Left lung (tissue), 14 donors: ENCODE measurements at places on chromosomes 5 and 9. TPM values are rescaled to one million over a fixed set of nuclear protein-coding genes. Genes with fewer than 3 reads are reported as not detected.
A peak's percentile ranks its signal among the peaks of the same experiment; 100 is the strongest.

- no peaks in the 10 kb centered on the region for H3K27me3 ChIP-seq
- H3K27ac ChIP-seq, result no peak overlapping the region
- no peak for DNase-seq
These were observed 32.8 kb downstream of the ANGPTL2 start for GRCh38 chr9:127089631-127090081.

- peak overlapping the region; percentile 54 for H3K4me3 ChIP-seq
- H3K4me1 ChIP-seq, result peaks cover 18% of the 10 kb centered on the region
- no peaks in the 10 kb centered on the region for H3K27me3 ChIP-seq
- H3K36me3 ChIP-seq, result no peaks in the 10 kb centered on the region
- DNase-seq, result peak; percentile 76
These were observed 777 bp downstream of the GPSM1 start for GRCh38 chr9:136328011-136328621.

DNA sequence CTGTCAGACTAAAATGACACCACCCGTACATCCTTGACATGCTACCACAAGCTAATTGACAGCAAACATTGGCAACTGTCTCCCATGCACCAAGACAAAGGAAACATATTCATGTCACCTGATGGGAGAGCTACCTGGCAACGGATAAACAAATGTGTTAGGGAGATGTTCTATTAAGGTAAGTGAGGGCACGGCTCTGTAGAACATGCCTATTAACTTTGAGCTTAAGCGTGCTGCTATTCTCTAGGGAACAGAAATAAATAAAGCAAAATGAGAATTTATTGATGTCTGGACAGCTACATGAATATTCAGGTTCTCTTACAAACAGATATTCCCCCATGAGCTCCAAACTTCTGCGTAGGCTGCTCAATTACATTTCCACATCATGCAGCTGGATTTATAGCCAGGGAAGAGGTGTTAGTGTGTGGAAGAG is 361.4 kb upstream of the RFX3 start:
- H3K27me3 ChIP-seq, result no peaks in the 10 kb centered on the region
- no peaks in the 10 kb centered on the region for H3K36me3 ChIP-seq
- no peaks in the 10 kb centered on the region for H3K4me1 ChIP-seq
- no peak for DNase-seq
- no peak overlapping the region for H3K4me3 ChIP-seq

- peaks cover 7% of the 10 kb centered on the region for H3K4me1 ChIP-seq
- H3K27me3 ChIP-seq, result no peaks in the 10 kb centered on the region
- H3K36me3 ChIP-seq, result no peaks in the 10 kb centered on the region
- H3K4me3 ChIP-seq, result no peak overlapping the region
These were observed 69.5 kb upstream of the GARNL3 start for GRCh38 chr9:127194881-127195713.

DNA sequence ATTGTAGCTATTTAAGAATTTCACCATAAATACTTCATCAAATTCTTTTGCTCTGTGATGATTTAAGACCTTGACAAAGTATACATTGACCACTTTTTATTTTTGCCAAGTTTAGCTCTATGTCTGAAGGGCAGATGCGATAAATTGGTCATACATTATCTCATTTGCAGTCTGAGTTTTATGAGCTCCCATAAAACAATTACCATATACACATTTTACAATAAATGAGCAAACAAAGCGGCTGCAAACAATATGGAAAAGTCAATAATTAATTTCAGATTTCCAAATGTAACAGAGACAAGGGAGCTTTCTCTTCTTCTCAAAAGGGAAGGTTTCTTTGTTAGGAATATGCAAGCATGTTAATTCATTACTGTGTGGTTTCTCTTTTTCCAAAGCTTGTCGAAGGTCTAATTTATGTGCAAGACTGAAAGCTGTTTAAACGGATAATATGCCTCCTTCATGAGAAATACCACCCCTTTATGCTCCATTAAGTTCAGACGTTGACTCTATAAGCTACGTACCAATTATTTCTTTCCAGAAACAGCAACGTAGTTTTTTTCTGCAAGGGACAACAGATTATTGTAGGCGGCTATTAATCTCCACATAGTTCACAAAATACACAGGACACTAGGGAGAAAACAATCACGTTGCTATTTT is 7.0 kb upstream of the IZUMO3 start:
- no peak overlapping the region for H3K27ac ChIP-seq
- no peak for DNase-seq
- H3K4me1 ChIP-seq, result no peaks in the 10 kb centered on the region
- no peaks in the 10 kb centered on the region for H3K27me3 ChIP-seq

Gene FOXD4L4
- not detected for total RNA-seq

DNA sequence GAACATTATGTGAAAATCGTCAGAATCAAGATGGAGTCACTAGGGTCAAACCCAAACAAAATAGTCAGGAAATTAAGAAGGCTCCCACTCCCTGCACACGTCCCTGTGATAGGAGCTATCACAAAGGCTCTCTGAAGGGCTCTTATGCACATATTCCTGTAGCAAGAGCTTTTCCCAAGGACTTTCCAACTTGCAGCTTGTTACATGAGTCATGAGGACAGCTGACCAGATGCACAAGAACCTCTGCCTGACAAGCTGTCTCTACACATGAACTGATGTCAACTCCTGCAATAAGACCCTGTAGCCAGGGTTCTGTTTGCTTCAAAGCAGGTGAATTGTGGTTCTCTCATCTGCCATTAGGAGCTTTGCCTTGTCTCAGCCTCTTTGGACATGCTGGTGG is 122.4 kb downstream of the OLFM1 start:
- H3K4me3 ChIP-seq, result no peak overlapping the region
- H3K27ac ChIP-seq, result no peak overlapping the region
- no peaks in the 10 kb centered on the region for H3K36me3 ChIP-seq
- no peaks in the 10 kb centered on the region for H3K27me3 ChIP-seq

DNA sequence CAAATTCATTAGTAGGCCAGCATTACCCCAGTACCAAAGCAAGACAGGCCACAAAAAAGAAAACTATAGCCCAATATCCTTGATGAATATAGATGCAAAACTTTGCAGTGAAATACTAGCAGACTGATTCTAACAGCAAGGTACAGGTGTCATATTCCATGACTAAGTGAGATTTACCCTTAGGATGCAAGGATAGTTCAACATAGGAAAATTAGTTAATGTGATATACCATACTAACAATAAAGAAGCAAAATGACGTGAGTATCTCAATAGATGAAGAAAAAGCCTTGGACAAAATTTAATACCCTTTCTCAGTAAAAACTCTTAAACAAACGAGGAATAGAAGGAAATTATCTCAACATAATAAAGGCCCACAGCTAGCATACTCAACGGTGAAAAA is 13.3 kb downstream of the ZNF131 start:
- H3K4me3 ChIP-seq, result no peak overlapping the region
- no peaks in the 10 kb centered on the region for H3K27me3 ChIP-seq
- peaks cover 5% of the 10 kb centered on the region for H3K4me1 ChIP-seq
- H3K27ac ChIP-seq, result no peak overlapping the region
- no peaks in the 10 kb centered on the region for H3K36me3 ChIP-seq

- H3K27ac ChIP-seq, result no peak overlapping the region
- no peak overlapping the region for H3K4me3 ChIP-seq
- no peaks in the 10 kb centered on the region for H3K4me1 ChIP-seq
- H3K36me3 ChIP-seq, result no peaks in the 10 kb centered on the region
These were observed 146.6 kb downstream of the SLC24A2 start for GRCh38 chr9:19642256-19642655.

- H3K27me3 ChIP-seq, result no peaks in the 10 kb centered on the region
- DNase-seq, result no peak
- H3K4me1 ChIP-seq, result no peaks in the 10 kb centered on the region
- peak overlapping the region; percentile 80 for H3K27ac ChIP-seq
- no peak overlapping the region for H3K4me3 ChIP-seq
- H3K36me3 ChIP-seq, result no peaks in the 10 kb centered on the region
These were observed 410.8 kb upstream of the MEF2C start for GRCh38 chr5:89293810-89294209.

DNA sequence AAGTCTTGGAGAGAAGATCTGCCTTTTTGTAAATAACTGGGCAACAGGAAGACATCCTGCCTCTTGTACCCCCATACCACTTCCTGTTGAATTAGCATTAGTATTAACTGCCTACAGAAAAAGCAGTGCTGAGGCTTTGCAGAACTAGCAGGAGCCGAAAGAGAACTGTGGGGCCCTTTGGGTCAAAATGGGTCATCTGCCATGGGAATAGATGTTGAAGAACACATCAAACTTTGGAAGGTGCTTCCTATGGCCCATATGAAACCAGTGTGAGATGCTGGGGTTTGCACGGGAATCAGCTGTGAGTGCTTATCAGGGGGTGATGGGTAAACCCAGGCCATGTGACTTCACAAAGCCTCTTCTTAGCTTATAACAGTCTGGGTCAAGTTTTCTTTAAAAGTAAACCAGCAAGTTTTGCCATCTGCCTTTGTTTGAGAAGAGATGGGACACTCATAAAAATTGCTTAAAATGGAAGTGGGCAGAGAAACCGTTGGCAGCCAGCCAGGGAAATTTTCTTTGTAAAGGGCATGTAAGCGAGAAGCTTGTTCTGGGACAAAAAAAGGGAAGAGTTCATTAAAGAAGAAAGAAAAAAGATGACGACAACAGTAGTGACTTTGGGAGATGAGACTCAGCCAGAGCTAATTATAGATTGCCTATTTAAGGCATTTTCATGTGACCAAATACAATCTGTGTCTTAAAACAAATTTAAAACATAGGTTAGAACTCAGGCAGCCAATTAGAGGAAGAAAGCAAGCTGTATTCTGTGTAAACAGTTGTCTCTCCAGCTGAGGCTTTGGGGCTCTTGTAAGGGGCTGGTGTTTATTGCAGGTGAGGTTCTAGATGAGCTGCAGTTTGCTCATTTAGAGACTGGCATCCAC is 4.4 kb downstream of the SLC25A25 start:
- H3K4me1 ChIP-seq, result peaks cover 34% of the 10 kb centered on the region
- peak overlapping the region; percentile 77 for H3K27ac ChIP-seq
- no peaks in the 10 kb centered on the region for H3K27me3 ChIP-seq
- no peaks in the 10 kb centered on the region for H3K36me3 ChIP-seq
- H3K4me3 ChIP-seq, result peak overlapping the region; percentile 17

- H3K4me1 ChIP-seq, result no peaks in the 10 kb centered on the region
- peak; percentile 63 for DNase-seq
- no peak overlapping the region for H3K4me3 ChIP-seq
- no peaks in the 10 kb centered on the region for H3K27me3 ChIP-seq
- no peak overlapping the region for H3K27ac ChIP-seq
These were observed 19.5 kb upstream of the SERINC5 start for GRCh38 chr5:80275347-80275746.

DNA sequence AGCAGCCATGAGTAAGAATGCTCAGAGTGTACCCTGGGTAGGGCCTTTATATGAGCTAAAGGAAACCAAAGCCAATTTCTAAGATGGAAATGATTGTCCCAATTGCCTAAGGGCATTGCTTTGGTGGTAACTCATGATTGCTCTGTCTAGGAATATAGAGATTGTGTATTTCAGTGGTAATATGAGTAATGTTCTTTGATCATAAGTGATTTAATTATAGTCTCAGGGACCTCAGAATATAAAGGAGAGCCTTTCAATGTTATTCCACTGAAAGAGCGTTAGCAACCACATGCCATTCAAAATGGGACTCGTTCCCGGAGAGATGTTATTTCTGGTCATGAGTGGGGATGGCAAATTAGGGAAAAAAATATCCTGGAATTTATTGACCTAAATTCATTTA is 340.5 kb downstream of the ARHGEF28 start:
- H3K4me3 ChIP-seq, result no peak overlapping the region
- H3K27ac ChIP-seq, result no peak overlapping the region

GRCh38 chr9:77616191-77616590 is 31.9 kb downstream of the GNA14 start:
- no peak overlapping the region for H3K4me3 ChIP-seq
- DNase-seq, result no peak

Gene PCDHA8
- total RNA-seq, result 0.21 TPM

DNA sequence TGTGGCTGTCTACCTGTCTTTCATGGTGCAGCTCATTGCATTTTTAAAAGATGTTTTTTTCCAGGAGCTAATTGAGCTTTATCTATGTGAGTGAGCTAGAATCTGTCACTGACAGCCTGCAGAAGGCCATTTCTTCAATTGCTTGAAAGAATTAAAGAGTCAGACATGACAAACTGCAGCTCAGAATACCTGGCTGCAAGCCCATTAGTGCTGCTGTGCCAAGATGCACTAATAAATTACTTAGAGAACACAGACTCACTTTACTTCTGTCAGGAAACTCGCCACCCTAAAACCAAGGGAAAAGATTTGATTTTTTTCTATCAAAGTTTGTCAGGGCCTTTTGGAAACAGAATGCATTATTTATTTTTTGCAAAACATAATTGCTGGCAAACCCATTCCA is 368.3 kb downstream of the CAAP1 start:
- no peaks in the 10 kb centered on the region for H3K4me1 ChIP-seq
- H3K27me3 ChIP-seq, result no peaks in the 10 kb centered on the region

GRCh38 chr5:65261499-65261898 is 220.2 kb downstream of the ADAMTS6 start:
- no peaks in the 10 kb centered on the region for H3K36me3 ChIP-seq
- no peaks in the 10 kb centered on the region for H3K4me1 ChIP-seq
- DNase-seq, result no peak
- no peak overlapping the region for H3K4me3 ChIP-seq
- H3K27ac ChIP-seq, result no peak overlapping the region

Gene SMIM33
- total RNA-seq, result not detected

GRCh38 chr9:77876091-77876490 is 155.5 kb downstream of the GNAQ start:
- DNase-seq, result no peak
- no peak overlapping the region for H3K27ac ChIP-seq
- no peaks in the 10 kb centered on the region for H3K36me3 ChIP-seq
- H3K27me3 ChIP-seq, result no peaks in the 10 kb centered on the region

- peaks cover 75% of the 10 kb centered on the region for H3K27me3 ChIP-seq
- H3K36me3 ChIP-seq, result no peaks in the 10 kb centered on the region
- no peak for DNase-seq
These were observed 5.5 kb upstream of the FIBCD1 start for GRCh38 chr9:130944510-130945058.

GRCh38 chr5:107296572-107296971 is 374.2 kb downstream of the EFNA5 start:
- H3K27ac ChIP-seq, result no peak overlapping the region
- DNase-seq, result no peak
- H3K27me3 ChIP-seq, result no peaks in the 10 kb centered on the region

GRCh38 chr5:175778951-175779503 is 92.4 kb upstream of the CPLX2 start:
- no peak overlapping the region for H3K27ac ChIP-seq
- H3K4me3 ChIP-seq, result no peak overlapping the region
- no peaks in the 10 kb centered on the region for H3K36me3 ChIP-seq

Gene MRNIP
- total RNA-seq, result 16.9 TPM

Gene OR1L8
- total RNA-seq, result not detected

- no peaks in the 10 kb centered on the region for H3K36me3 ChIP-seq
- no peaks in the 10 kb centered on the region for H3K4me1 ChIP-seq
- no peak overlapping the region for H3K27ac ChIP-seq
- DNase-seq, result no peak
- H3K4me3 ChIP-seq, result no peak overlapping the region
These were observed 94.2 kb upstream of the MVB12B start for GRCh38 chr9:126232461-126232860.
